NCI-H1694 (cell line): ENCODE measurements at places on chromosomes 6 and 20.

- DNase-seq = no peak
These were observed 85.3 kb downstream of the TRMT6 start for GRCh38 chr20:5864873-5865587.

DNA sequence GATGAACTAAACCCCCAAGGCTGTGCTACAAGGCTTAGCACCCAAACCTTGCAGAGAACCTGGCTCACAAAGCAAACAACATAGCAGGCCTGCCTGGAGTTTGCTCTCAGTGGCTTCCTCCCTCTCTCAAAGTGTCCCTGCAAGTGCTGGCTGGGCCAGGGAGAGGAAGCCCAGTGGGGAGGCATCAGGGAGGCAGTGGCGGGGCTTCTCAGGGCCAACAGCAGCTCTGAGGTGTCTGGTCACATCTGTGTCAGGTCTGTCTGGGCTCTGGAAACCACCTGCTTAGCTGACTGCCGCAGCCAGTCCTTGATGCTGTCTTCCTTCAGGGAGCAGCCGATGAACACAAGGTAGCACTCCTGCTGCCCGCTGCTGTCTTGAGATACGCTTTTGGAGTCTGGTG is 16.7 kb upstream of the SLC4A11 start:
- DNase-seq = no peak

GRCh38 chr6:158321960-158322359 is 9.7 kb downstream of the TULP4 start:
- DNase-seq = no peak

DNA sequence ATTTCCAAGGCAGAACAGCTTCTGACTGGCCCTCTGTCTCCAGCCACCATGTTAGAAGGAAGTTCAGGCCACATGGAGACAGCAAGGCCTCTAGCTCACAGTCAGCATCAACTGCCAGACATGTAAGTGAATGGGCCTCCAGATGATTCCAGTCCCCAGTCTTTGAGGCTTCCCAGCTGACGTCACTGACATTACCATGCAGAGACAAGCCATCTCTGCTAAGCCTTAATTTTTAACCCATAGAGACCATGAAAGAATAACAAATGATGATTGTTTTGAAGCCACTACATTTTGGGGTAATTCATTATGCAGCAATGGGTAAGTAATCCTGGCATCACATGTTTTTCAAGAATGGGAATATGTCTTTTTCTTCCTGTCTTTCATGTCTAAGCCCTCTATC is 11.3 kb upstream of the DEFB129 start:
- DNase-seq = no peak

GRCh38 chr6:10180138-10181074 is 234.5 kb downstream of the TFAP2A start:
- DNase-seq = no peak

GRCh38 chr20:15818651-15819071 is 754.6 kb downstream of the KIF16B start:
- no peak for DNase-seq

DNA sequence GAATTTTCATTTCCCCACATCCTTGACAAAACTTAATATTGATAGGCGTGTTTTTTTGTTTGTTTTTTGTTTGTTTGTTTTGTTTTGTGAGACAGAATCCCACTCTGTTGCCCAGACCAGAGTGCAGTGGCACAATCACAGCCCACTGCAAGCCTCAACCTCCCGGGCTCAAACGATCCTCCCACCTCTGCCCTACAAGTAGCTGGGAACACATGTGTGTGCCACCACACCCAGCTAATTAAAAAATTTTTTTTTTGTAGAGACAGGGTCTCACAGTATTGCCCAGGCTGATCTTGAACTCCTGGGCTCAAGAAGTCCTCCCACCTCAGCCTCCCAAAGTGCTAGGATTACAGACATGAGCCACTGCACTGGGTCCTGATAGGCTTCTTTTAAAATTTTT is 9.2 kb downstream of the CEP57L1 start:
- no peak for DNase-seq

DNA sequence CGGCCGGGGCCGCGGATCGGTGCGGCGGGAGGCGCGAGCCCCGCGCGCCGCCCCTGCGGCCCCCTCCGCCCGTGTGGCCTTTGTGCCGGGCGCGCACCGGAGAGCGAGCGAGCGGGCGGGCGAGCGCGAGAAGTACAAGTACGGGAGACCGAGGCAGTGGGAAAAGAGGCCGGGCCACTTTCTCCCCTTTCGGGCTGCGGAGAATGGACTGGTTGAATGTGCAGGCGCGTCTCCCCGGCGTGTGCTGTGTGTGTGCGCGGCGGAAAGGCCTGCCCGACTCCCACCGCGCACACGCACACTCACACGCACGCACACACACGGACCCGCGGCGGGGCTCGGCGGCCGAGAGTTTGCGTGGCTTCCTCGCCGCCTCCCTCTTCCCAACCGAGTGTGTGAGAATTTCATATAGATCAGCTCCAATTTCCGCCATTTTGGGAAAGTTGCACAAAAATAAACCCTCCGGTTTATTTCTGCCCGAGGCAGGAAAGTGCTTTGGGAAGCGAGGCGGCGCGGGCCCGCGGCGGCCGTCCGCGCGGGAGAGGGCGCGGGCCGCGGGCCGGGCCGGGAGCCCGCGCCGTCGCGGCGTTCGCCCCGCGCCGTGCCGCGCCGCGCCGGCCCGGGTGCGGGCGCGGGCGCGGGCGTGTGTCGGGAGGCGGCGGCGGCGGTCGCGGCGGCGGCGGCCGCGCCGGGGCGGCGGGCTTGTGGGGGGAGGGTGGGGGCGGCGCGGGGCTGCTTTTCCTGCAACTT is 1.1 kb downstream of the L3MBTL3 start:
- no peak for DNase-seq
